ENCODE measurements at places on chromosomes 4 and X.

DNA sequence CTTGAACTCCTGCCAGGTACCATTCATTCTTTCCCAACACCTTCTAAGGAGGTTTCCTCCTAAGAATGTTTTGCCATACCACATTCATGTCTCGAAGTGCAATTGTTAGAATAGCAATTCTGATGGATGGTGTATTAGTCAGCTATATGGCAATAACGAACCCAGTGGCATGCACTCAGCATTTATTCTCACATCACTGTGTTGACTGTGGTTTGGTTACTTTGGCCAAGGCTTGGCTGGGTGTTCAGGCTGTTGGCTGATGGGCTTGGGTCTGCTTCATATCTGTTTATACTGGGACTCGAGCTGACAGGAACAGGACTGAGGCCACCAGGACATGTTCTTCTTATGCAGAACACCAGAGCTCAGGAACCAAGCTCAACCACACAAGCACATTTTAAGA, 31.7 kb downstream of the PSAPL1 start:
- H3K36me3 ChIP-seq, result no peaks in the 10 kb centered on the region
- no peaks in the 10 kb centered on the region for H3K27me3 ChIP-seq
- H3K4me1 ChIP-seq, result no peaks in the 10 kb centered on the region
- H3K4me3 ChIP-seq, result no peak overlapping the region
- no peak for DNase-seq

DNA sequence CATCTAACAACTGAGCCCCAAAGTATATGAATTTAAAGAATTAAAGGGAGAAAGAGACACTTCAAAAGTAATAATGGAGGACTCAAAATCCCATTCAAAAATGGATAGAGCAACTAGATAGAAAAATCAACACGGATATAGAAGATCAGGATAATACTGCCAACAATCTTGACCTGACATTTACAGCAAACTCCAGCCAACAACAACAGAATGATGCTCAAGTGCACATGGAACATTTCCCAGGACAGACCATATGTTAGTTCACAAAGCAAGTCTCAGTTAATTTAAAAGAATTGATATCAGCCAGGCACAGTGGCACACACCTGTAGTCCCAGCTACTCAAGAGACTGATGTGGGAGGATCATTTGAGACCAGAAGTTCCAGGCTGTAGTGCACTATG, 72.0 kb upstream of the SMARCAD1 start:
- H3K4me3 ChIP-seq, result no peak overlapping the region
- H3K27me3 ChIP-seq, result peaks cover 7% of the 10 kb centered on the region
- H3K27ac ChIP-seq, result no peak overlapping the region
- no peak for DNase-seq
- no peaks in the 10 kb centered on the region for H3K36me3 ChIP-seq
- no peaks in the 10 kb centered on the region for H3K4me1 ChIP-seq

- DNase-seq, result no peak
- H3K4me1 ChIP-seq, result no peaks in the 10 kb centered on the region
- H3K4me3 ChIP-seq, result no peak overlapping the region
These were observed 27.9 kb upstream of the ZCCHC12 start for GRCh38 chrX:118795528-118796280.

DNA sequence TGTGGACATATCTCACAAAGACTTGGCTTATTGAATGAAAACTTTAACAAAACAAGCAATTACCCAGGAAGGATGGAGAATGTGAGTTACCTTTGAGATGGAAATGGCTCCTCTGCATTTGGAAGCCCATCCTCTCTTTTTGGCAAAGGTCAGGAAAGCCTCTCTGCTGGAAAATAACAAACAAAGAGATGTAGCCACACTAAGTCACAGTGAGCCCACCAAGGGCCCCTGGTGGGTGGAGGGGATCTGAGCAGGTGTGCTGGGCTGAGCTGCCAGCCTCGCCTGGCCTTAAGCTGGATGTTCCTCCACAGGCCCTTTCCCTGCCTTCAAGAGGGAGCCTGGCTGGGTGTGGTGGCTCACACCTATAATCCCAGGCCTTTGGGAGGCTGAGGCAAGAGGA, 269.2 kb downstream of the HNRNPD start:
- H3K4me3 ChIP-seq, result no peak overlapping the region
- DNase-seq, result no peak
- H3K27me3 ChIP-seq, result no peaks in the 10 kb centered on the region
- H3K27ac ChIP-seq, result no peak overlapping the region

DNA sequence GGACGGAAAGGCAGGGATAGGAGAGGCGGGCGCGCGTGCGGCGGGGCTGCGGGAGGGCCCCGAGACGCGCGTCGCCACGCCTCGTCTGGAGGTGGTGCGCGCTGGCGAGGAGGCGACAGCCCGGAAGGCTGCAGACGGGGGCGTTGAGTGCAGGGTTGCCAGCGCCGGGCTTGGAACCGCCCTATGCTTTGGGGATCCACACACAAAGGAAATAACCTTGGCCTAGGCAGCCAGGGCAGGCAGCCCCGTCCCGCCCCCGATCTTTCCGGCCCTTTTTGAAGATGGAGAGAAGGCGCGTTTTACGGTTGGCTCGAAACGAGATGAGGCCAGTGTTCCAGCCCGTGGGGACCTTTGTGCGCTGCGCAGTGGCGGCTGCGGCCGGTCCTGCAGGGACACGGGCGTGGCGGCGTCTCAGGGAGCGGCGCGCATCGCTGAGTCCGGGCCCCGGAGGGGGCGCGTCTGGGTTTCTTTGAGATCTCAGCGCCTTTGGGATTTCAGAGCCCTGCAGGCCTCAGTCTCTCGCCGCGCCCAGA, 50.8 kb upstream of the TRIM2 start:
- H3K36me3 ChIP-seq, result no peaks in the 10 kb centered on the region
- peak; percentile 70 for DNase-seq
- H3K4me3 ChIP-seq, result peak overlapping the region; percentile 68
- peaks cover 30% of the 10 kb centered on the region for H3K4me1 ChIP-seq

DNA sequence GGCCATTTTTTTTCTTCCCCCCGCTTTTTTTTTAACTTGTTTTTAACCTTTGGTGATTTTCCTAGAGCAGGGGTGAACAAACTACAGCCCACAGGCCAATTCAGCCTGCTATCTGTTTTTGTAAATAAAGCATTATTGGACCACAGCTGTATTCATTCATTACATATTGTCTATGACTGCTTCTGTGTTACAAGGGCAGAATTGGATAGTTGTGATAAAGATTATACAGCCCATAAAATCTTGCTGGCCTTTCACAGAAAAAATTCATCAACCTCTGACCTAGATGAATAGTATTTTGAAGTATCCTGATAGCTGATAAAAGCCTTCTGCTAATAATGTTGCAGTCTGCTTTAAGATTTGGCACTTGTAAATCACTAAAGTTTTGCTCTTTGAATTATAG, 63.4 kb downstream of the SMAD1 start:
- H3K4me1 ChIP-seq, result no peaks in the 10 kb centered on the region
- no peak for DNase-seq
- no peaks in the 10 kb centered on the region for H3K36me3 ChIP-seq
- H3K4me3 ChIP-seq, result no peak overlapping the region
- H3K27me3 ChIP-seq, result no peaks in the 10 kb centered on the region

DNA sequence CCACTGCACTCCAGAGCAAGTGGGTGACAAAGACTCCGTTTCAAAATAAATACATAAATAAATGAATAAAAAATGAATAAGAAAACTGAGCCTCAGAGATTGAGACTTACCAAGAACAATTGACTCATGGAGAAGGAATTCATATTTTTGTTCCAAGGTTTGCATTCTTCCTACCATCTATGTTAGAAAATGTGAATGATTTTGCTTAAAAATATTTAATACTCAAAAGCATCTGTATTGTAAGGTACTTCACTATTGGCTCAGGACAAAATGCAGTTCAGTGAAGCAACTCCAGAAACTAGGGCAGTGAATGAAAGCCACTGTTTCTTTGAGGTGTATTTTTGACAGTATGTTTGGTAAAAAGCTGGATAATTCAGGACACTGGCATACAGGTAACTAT, 54.1 kb downstream of the XAGE2 start:
- no peaks in the 10 kb centered on the region for H3K4me1 ChIP-seq
- no peaks in the 10 kb centered on the region for H3K27me3 ChIP-seq
- H3K4me3 ChIP-seq, result no peak overlapping the region
- H3K36me3 ChIP-seq, result no peaks in the 10 kb centered on the region
- H3K27ac ChIP-seq, result no peak overlapping the region
- no peak for DNase-seq

- peak overlapping the region; percentile 59 for H3K4me3 ChIP-seq
- peaks cover 23% of the 10 kb centered on the region for H3K4me1 ChIP-seq
- no peak for DNase-seq
- no peaks in the 10 kb centered on the region for H3K36me3 ChIP-seq
- H3K27me3 ChIP-seq, result no peaks in the 10 kb centered on the region
These were observed 1.0 kb upstream of the ACSL1 start for GRCh38 chr4:184826691-184827270.

DNA sequence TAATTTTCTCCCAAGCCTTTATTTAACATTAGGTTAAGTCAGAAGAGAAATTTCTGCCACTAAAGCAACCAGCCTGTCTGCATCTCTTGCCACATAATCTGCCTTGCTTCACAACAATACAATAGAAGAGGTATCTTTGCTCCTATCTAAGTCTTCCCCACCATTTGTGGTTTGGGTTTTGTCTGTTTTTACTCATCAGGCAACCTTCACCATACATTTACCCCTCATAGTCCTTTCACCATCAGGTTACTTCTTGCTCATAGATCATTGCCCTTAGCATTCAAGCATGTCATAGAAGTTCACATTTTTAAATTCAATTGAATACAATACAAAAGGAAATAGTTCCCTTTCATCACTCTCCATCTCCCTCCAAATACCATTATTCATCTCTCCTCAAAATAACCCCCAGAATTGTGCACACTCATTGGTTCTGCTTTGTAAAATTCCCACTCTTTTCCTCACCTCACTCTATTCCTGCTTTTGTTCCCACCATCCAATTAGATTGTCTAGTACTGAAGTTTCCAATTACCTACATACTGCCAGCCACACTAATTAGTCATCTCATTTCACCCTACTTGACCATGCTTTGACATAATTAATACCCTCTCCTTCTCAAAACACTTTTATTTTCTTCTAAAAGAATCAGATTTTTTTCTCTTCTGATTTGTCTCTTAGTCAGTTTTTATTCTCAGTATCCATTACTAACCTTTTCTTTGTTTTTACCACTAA, 1957.0 kb upstream of the AGA start:
- no peaks in the 10 kb centered on the region for H3K27me3 ChIP-seq
- no peak for DNase-seq
- H3K4me1 ChIP-seq, result no peaks in the 10 kb centered on the region
- H3K4me3 ChIP-seq, result no peak overlapping the region
- no peak overlapping the region for H3K27ac ChIP-seq

- no peaks in the 10 kb centered on the region for H3K36me3 ChIP-seq
- H3K27ac ChIP-seq, result no peak overlapping the region
- H3K4me3 ChIP-seq, result no peak overlapping the region
- no peaks in the 10 kb centered on the region for H3K4me1 ChIP-seq
These were observed 594.2 kb downstream of the STPG2 start for GRCh38 chr4:97548943-97549583.

DNA sequence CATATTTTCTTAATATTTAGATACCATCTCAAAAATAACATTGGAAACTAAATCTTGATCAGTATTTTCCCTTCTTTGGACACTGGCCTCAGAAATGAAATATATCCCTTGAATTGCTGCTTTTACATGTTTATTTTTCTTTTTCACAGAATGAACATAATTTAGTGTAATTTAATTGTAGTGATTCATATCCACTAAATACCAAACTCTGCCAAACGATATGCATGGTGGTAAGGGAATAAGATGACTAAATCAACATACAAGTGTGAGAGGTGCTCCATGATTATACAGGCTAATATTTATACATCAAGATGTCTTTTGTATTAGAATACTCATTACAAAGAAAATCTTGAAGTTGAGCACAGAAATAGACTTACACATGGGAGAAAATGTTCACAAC, 216.8 kb upstream of the PACRGL start:
- no peak overlapping the region for H3K27ac ChIP-seq
- H3K27me3 ChIP-seq, result no peaks in the 10 kb centered on the region
- no peak for DNase-seq
- no peak overlapping the region for H3K4me3 ChIP-seq
- H3K36me3 ChIP-seq, result no peaks in the 10 kb centered on the region

DNA sequence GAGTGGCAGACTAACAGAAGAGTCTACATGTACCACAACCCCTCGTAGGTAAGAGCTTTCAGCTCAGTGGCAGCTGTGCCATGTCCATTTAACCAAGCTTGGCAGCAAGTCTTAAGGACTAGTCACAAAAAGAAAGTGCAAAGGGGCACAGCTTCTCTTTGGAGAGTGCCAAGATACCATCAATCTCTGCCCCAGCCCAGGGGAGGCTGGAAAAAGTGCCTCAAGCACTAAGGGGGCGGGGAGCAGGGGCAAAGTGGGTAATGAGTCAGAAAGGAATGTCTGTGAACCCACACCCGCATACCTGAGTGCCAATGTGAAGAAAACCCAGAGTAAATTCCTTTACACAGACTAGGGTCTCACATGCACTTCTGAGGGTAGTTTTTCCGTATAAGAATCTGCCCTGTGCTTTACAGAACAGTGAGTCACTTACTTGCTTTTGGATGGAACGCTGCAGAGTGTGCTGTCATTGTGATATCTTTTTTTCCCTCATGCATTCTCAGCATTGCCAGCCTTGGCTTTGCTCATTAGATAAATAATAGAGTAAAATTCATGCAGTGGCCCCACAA, 219.8 kb downstream of the ZNF674 start:
- H3K27ac ChIP-seq, result no peak overlapping the region
- peaks cover 6% of the 10 kb centered on the region for H3K4me1 ChIP-seq
- DNase-seq, result no peak
- H3K4me3 ChIP-seq, result no peak overlapping the region

GRCh38 chr4:105605493-105605892, 53.1 kb downstream of the ARHGEF38 start:
- H3K4me1 ChIP-seq, result no peaks in the 10 kb centered on the region
- no peaks in the 10 kb centered on the region for H3K36me3 ChIP-seq
- H3K27ac ChIP-seq, result no peak overlapping the region

DNA sequence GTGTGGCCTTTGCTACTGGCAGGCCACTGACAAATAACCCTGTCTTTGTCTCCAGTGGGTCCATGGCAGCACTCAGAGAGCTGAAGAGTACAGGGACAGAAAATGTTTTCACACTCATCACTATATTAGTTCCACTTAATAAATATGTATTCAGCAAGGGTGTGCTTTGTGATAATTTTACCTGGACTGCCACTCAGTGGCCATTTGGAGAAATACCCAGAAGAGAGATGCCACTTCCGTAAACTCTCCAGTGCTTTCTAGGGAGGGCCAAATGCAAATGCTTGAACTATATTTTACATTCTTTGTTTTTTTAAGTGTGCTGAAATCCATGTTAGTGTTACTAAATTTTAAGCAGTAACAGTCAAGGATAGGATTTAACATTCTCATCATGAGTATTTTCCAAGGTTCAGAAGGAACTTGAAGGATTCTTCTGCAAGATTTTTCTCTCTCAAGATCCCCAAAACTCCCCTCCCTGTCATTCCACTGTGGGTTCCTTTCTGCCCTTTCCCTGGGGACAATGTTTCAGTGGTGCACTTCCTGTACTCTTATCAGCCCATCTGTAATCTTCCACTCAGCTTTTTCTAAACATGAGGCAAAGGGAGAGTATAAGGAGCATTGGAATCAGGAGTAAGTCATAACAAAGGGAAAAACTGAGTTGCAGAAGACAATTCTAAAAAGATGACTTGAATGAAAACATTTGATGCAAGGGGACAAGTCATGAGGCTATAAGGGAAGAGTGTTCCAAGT, 46.0 kb downstream of the TFDP3 start:
- H3K4me3 ChIP-seq, result no peak overlapping the region
- no peaks in the 10 kb centered on the region for H3K36me3 ChIP-seq
- H3K27me3 ChIP-seq, result no peaks in the 10 kb centered on the region
- H3K4me1 ChIP-seq, result no peaks in the 10 kb centered on the region

- H3K4me1 ChIP-seq, result peaks cover 13% of the 10 kb centered on the region
- no peak for DNase-seq
- H3K4me3 ChIP-seq, result no peak overlapping the region
- H3K36me3 ChIP-seq, result no peaks in the 10 kb centered on the region
- H3K27ac ChIP-seq, result no peak overlapping the region
These were observed 1.3 kb upstream of the ATP10D start for GRCh38 chr4:47483745-47484144.

Measured in CD4-positive, alpha-beta T cell (primary cell).